ENCODE measurements at places on chromosomes 12 and 14. TPM values are rescaled to one million over a fixed set of nuclear protein-coding genes. Genes with fewer than 3 reads are reported as not detected.

The TMTC1 gene
- total RNA-seq = 0.04 TPM

The CCDC175 gene
- not detected for total RNA-seq

The PPM1H gene
- 9.8 TPM for total RNA-seq

The BBOF1 gene
- 3.2 TPM for total RNA-seq

The LPCAT3 gene
- total RNA-seq = 27.2 TPM

The KRT73 gene
- not detected for total RNA-seq

The ARG2 gene
- total RNA-seq = 1.8 TPM

The VRTN gene
- not detected for total RNA-seq

The CLEC9A gene
- not detected for total RNA-seq

The BCL2L14 gene
- not detected for total RNA-seq
